H54 (cell line): ENCODE measurements at places on chromosomes 16 and 17.
A peak's percentile ranks its signal among the peaks of the same experiment; 100 is the strongest.

DNA sequence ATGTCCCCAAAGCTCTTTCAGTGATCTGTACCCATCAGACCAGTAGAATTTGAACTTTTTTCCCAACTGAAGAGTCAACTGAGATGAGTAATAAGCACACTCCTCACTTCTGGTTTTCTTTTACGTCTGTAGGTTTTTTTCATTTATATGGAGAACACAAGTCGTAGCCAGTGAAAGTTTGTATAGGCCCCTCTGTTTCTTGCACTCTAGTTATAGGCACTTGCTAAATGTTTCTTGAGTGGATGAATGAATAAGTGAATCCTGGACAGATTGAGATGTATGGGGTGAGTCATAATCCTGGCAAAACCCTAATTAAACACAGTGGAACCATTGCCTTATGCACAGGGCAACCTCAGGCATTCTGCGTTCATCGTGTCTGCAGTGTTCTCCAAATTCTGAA is 193.7 kb upstream of the TBX2 start:
- DNase-seq: no peak

DNA sequence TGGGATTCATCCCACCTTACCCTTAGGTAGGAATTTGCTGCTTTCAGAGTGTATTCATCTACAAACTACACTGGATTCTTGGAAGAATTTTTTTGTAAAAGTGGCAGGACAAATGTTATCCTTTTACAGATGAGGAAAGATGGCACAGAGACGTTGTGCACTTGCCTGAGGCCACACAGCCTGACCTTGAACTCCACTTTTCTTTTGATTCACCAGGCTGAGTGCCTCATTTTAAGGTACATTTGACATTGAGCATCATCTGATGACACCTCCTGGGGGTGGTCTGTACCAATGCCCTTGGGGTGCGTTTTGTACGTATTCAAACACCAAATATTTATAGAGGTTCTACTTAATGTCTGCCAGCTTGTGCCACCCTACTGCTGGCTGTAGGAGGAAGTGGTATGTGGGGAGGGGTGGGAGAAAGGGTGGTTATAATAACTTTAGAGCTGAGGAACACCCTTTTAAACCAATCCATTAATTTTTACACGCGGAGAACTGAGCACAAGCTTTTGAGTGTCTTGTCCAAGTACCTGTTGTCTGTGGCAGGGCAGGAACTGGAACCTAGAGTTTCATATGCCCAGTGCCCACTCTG is 29.1 kb downstream of the HS3ST3B1 start:
- no peak for DNase-seq

DNA sequence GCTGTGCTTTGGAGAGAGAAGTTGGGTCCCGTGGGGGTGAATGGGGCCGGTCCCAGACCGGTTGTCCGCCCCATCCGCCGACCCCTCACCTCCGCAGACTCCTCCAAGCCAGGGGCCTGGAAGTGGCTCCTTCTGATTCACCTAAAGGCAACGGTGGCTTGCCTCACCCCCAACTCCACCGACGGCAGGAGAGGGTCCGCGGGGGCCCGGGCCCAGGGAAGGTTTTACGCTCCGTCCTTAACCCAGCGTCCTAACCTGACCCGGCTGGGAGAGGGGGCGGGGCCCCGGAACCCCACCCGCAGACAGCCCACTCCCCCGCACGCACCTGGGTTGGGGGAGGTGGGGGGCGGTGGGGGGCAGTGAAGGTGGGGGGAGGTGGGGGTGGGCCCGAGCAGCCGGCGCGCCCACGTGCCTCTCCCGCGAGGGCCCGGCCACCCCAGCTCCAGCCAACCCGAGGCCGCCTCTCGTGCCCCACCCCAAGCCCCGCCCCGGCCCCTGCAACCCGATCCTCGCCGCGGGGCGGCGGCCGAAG is 12.7 kb upstream of the CD300A start:
- DNase-seq: peak; percentile 90

GRCh38 chr16:48126801-48127644 is 28.8 kb downstream of the ABCC12 start:
- DNase-seq: peak; percentile 75

DNA sequence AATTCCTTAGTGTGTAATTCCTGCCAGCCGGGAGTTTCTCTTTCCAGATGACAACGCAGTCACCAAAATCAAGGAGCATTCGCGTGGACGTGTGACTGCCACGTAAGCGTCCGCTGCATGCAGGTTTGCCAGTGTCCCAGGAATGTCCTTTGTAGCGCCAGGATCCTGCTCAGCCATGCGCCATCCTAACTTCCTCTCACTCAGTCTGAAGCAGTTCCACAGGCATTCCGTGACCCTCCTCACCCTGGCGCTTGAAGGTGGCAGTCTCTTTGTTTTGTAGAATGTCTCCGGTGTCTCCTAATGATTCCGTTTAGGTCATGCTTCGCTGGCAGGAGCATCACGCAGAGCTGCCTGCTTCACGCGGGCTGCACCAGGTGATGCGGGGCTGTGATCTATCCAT is 88.6 kb downstream of the RPTOR start:
- DNase-seq: no peak

DNA sequence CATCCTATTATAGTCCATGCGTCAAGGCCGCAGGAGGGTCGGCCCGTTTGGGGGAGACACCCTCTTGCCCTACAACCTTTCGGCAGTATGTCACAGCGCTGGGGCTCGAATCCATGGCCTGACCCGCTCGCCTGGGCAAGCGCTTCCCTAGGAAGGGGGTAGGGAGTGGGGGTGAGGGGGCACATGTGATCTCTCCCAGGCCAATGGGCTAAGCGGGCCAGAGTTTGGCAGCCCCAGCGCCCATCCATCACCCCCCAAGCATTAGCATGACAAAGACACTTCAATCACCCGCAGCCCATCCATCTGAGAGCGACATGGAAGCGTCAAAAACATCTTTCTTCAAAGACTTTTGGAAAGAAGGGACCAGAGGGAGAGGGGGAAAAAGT is at the start of gene HOXB1:
Gene HOXB1 (minus strand): TSS at position 125 of the 386 bp plus-strand sequence. CDS start 107 bp downstream, at position 18.
- no peak for DNase-seq

GRCh38 chr17:79414793-79415211 is 196.0 kb downstream of the RBFOX3 start:
- no peak for DNase-seq

DNA sequence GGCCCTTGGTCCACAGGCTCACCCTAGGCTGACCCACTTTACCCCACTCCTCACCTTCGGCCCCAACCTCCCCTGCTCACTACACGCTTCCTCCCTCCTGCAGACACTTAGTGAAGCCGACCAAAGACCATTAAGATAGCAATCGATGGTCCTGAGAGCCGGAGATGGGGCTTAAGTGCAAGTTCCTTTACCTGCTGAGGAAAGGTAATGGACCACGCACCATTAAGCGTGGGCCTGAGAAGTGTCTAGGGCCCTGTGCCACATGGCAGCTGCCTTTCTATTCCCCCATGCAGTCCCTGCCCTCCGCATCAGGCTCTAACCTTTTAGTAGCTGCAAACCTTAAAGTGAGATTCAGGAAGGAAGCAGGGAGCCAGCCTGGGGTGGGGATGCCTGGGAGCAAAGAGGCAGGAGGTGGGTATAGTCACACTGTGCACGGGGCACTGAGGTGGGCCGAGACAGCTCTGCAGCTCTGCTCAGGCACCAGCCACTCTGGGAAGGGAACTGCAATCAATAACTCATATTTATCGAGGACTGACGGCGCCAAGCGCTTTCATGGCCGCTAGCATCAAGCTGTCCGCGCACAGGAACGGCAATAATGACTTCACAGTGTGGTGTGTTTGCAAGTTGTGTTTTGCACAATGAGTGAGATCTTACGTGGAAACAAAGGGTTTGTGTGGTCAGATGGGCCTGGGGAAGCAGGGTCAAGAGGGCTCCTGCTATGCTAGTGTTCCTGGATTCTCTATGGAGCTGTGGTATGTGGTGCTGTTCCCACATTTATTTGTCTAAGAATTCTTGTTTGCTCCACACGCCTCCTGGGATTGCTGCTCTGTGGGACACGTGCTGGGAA is 84.9 kb upstream of the CDC42EP4 start:
- DNase-seq: no peak

GRCh38 chr17:39653662-39654331 is 11.4 kb upstream of the TCAP start:
- DNase-seq: peak; percentile 75

DNA sequence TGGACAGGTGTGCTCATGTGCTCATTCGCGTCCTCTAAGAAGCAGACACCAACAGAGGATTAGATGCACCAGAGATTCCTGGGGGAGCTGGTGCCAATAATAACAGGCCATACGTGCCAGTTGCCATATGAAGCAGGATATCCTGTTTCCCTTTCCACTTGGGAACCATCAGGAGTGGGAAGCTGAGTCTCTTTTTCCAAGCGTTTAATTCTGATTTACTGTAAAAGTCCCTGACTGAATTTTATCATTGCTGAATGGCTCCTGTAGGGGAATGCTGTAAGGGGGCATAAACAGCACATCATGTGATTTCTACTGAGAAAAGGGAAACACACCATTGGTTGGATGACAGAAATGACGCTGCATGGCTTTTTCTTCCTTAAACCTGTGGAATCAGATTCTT is 113.3 kb downstream of the IRF8 start:
- no peak for DNase-seq

DNA sequence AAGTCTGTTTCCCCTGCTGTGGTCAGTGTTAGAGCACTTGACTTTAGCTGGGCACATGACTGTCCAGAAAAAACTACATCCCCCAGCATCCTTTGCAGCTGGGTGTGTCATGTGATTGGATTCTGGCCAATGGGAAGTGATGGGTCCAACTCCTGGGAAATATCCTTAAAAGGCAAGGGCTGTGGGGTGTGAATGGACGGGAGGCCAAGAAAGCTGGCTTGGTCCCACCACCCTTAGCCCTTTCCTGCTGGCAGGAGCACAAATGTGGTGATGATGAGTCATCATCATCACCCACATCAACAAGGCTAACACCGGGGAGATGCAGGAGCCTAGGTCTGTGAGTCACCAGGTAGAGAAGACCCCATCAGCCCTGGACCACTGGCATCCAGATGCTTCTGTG is 341.7 kb downstream of the C16orf95 start:
- peak; percentile 76 for DNase-seq

DNA sequence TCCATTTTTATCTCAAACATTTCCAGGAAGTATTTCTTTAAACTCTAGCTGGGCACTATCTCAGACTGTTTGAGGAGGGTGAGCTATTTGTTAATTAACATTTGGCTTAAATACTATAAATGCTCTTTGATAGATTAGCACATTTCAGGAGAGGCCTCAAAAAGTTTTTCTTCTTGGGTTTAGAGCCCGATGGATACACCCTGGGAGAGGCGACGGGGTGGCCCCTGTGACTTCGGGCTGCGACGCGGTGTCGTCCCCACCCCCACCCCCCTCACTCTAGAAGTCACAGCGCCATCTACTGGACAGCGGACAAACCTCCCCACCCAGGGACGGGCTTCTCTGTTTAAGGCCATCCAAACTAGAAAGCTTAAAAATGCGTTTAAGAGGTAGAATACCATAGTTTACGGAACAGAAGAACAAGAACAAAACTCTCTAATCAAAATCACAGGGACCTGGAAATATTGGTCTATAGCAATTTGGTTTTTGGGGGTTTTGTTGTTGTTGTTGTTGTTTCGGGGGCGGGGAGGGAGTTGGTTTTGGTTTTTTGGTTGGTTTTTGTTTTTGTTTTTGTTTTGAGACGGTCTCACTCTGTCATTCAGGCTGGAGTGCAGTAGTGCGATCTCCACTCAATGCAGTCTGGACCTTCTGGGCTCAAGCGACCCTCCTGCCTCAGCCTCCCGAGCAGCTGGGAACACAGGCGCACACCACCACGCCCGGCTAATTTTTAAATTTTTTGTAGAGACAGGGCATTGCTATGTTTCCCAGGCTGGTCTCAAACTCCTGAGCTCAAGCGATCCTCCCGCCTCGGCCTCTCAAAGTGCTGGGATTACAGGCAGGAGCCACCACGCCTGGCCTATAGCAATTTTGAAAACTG is 254.4 kb downstream of the C16orf95 start:
- peak; percentile 81 for DNase-seq

- no peak for DNase-seq
Observed at GRCh38 chr17:81035521-81036196, 708 bp downstream of the BAIAP2 start.

- no peak for DNase-seq
Observed at GRCh38 chr16:522320-523096, 5.0 kb upstream of the CAPN15 start.

DNA sequence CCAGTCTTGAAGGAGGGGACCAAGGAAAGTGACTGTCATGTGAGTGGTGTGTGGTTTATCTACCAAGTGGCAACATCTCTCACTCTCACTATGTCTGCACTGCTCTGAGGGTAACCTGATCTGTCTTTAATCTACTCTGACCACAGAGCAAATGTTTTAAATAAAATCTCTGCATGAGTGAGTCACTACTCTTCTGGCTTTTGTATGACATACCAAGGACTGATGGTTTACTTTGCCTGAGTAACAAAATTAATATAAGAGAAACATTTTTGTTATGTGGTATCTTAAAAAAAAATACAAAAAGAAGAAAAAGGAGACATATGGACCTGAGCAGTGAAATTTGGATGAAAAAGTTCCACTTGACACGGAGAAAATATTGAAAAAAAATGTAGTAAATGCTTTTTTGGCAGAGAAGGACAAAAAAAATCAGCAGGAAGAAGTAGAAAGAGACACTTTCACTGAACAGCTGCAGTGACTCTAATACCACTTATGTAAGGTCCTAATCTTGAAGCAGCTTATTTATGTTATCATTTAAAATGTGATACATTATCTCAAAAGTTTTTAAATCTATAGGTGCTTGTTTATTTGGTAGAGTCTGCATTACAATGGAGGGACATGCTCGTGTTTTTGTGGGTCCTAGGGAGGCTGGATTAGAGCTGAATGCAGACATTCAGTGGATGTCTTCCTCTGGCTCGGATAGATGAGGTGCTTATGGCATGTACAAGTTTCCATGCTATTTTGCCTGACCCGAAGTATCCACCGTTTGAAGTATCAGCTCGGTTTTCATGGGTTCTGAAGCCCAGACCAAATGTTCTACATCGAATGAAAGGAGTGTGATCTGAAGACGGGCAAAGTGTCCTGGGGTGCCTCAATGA is 240.7 kb downstream of the MAP2K6 start:
- DNase-seq: peak; percentile 38

DNA sequence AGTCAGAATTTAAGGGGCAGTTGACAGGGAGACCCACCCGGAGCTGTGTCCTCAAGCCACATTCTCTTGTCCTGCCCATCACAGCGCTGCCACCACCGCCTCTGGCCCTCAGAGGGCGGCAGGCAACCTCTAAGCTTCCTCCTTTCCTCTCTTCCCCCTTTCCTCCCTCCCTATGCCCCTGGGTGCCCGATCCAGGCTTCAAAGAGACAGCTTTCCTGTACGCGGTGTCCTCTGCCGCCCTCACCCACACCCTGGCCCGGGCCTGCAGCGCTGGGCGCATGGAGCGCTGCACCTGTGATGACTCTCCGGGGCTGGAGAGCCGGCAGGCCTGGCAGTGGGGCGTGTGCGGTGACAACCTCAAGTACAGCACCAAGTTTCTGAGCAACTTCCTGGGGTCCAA is 23.5 kb downstream of the WNT9B start:
- DNase-seq: no peak

- DNase-seq: peak; percentile 71
Observed at GRCh38 chr17:77124192-77124889, 16.4 kb upstream of the SEC14L1 start.

DNA sequence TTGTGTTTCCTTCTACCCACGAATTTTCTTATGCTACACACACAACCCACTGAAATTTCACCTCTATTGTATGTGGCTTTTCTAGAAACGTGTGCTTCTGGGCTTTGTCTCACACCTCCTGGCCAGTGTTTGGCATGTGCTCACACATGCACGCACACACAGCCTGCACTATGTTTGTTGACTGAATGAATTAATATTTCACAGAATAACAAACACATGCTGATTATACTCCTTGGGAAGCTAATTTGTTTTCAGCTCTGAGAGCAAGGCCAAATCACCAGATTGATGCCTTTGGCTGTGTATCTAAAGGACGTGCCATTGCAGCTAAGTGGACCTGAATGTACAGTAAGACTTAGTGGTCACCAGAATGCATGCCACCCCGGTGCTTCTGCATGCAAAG is 210.7 kb downstream of the WWOX start:
- no peak for DNase-seq
